ENCODE measurements at places on chromosomes 12 and 14.

GRCh38 chr12:112777387-112778310, 13.9 kb upstream of the RPH3A start:
- no peak for DNase-seq

- no peak for DNase-seq
These were observed 74.9 kb downstream of the NEDD1 start for GRCh38 chr12:96981911-96982310.

GRCh38 chr12:40375076-40375475, 150.3 kb downstream of the LRRK2 start:
- no peak for DNase-seq

- DNase-seq, result no peak
These were observed 67.2 kb downstream of the NOS1 start for GRCh38 chr12:117294189-117294603.

GRCh38 chr12:10364815-10365622, 24.8 kb downstream of the KLRK1 start:
- no peak for DNase-seq

DNA sequence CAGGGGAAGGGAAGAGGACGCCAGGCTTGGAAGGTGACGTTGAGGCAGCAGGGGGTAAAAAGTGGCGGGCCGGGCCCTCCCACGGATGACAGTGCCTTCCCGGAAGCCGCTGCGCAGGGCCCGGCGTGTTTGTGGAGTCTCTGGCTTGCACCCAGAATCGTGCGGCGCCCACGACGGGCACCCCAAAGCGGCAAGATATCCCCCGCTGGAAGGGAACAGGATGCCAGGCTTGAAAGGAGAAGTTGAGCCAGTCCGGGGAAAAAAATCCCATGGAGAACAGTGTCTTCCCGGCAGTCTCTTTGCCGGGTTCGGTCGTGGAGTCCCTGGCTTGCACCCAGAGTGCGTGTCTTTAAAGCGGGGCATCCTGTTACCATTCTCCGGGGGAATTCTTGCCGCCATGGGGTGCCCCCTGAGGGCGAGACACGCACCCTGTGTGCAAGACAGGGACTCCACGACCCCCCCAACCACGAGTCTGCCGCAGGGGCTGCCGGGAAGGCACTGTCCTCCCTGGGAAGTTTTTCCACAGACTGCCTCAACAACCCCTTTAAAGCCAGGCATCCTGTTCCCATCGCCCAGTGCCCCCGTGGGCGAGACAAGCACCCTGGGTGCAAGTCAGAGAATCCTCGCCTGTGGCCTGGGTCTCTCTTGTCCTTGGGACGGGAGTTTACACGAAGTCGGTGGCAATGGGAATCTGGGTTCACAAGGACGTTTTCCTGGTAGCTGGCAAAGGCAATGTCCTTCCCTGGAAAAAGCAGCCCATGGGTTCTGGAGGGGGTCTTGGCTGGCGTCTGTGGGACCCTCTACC, 156.1 kb upstream of the ALG10B start:
- no peak for DNase-seq

DNA sequence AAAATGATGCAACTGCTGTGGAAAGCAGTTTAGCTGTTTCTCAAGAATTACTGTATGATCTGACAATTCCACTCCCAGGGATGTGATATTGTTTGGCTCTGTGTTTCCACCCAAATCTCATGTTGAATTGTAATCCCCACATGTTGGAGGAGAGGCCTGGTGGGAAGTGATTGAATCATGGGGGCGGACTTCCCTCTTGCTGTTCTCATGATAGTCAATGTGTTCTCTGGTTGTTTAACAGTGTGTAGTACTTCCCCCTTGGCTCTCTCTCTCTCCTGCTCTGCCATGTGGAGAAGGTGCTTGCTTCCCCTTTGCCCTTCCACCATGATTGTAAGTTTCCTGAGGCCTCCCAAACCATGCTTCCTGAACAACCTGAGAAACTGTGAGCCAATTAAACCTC, 93.4 kb upstream of the CPM start:
- DNase-seq, result no peak

GRCh38 chr14:94543449-94544124, 17.7 kb upstream of the SERPINA4 start:
- DNase-seq, result no peak

DNA sequence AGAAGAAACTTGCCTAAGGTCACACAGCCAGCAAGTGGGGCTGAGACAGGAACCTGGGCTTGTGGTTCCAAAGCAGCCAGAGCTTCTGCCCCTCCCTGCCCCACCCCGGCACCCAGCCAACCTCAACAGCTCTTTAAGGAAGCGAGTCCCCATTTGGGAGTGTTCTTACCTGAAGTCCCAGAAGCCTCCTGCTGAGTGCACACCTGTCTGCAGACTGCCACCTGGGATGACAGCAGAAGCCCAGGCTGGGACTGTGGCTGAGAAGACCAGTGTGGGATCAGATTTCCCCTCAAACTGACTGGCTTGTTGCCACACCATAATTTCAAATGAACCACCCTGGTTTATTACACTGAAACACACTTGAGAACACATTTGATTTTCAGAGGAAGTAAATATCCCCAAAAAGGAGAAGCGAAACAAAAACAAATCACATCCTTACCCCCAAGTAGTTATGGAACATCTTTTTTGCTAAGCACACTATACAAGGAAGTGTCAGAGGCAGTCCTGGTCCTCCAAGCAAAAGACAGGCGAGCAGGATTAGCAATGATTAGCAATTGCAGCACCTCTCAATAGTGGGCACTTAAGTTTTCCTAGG, 6.3 kb upstream of the RIN3 start:
- DNase-seq, result no peak

DNA sequence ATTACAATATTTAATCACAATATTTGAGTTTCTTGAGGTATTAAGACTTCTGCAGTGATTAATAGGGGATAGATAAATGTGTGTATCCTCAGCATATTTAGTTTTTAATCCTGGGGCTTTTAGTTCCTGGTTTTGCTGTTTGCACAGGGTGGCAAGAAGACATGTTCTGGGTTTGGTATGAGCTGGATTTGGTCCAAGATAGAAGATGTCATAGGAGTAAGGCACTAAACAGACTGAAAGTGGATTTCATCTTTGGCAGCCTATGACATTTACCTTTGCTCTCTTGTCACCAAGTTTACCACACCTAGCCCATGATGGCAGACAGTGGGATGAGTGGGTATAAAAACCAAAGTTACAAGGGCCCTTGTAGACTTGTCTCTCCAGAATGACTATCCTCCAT, 168.2 kb downstream of the LRRK2 start:
- no peak for DNase-seq

GRCh38 chr14:24376448-24377070, 8.6 kb downstream of the NFATC4 start:
- DNase-seq, result no peak

GRCh38 chr12:28456934-28457710, 266.9 kb downstream of the CCDC91 start:
- no peak for DNase-seq

GRCh38 chr14:61026526-61026925, 45.5 kb downstream of the SLC38A6 start:
- no peak for DNase-seq

DNA sequence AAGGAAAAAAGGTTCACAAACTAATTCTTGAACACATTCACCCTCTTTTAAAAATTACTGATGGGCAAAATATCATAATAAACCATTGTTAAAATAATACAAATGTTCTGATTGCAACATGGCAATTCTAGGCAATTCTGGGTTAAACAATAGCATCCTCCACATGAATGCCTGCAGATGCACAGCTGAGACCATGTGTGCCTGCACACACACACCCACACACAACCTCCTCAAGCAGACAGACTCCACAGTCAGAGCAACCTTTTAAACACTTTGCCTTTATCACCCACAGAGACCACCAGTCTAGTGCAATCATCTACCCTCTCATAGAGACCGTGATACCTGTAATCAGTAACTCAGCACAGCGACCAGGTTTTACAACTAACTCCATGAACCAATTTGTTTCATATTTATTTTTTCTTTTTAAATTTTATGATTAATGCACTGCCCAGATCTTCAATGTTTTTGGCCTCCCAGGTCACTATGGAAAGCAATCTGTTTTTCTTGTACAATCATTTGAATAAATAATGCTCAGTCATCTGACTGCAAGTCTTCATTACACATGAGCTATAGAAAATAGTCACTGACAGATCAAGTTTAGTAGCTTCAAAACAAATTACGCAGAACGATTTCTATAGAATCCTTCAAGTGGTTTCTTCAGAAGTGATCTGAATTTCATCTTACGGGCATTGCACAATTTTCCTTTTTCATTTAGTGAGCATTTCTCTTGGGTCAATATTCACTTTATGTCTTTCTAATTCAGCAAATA, 105.8 kb downstream of the PRKD1 start:
- no peak for DNase-seq

GRCh38 chr14:22843123-22843925, 6.9 kb downstream of the MMP14 start:
- DNase-seq, result no peak

- DNase-seq, result no peak
These were observed 103.2 kb upstream of the VRK1 start for GRCh38 chr14:96693987-96694386.

DNA sequence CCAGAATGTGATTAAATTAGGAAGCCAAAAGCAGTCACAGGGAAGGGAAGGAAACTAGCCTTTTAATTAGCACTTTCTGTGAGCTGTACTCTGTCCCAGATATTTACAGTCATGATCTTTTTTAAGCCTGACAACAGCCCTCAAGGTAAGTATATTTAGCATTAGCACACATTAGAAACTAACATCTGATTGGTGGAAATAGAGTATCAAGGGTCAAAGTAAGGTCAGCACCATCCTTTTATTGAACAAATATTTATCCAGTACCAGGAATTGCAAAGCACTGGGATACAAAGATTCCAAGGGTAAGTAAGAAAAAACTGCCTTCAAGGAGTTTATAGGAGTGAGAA, 28.2 kb downstream of the RPGRIP1 start:
- no peak for DNase-seq

GRCh38 chr12:12718853-12719252, 1.7 kb downstream of the CDKN1B start:
- DNase-seq, result no peak

DNA sequence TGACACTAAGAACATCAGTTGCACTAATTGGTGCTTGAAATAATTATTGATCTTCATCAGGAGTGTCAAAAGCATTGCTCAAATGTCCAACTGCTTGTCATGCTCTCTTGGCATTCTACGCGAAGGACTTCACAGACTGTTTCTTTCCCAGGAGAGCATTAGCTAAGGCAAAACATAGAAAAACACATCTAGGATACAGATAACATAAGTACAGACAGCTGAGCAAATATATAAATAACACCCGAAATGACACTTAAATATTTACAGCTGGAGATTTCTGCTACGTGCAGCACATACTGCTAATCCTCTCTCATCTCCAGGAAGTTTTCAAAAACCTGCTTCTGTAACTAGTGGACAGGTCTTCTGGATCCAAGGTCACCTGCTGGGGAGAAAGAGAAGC, 120.0 kb upstream of the PRMT8 start:
- no peak for DNase-seq

DNA sequence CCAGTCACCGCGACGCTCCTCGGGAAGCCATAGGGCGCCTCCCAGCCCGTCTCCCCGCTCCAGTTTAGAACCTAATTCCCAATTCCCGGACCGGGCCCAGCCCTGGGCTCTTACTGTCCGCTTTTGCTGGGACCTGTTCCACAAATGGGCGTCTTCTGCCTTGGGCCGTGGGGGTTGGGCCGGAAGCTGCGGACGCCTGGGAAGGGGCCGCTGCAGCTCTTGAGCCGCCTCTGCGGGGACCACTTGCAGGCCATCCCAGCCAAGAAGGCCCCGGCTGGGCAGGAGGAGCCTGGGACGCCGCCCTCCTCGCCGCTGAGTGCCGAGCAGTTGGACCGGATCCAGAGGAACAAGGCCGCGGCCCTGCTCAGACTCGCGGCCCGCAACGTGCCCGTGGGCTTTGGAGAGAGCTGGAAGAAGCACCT, 797 bp downstream of the UNG start:
- no peak for DNase-seq

- DNase-seq, result no peak
These were observed 41.4 kb downstream of the COX16 start for GRCh38 chr14:70317969-70318634.

- no peak for DNase-seq
These were observed 8.9 kb upstream of the FAIM2 start for GRCh38 chr12:49912345-49913255.

GRCh38 chr12:45469902-45470301, 254.0 kb downstream of the ANO6 start:
- no peak for DNase-seq

GRCh38 chr14:102779574-102780315, 2.5 kb downstream of the TRAF3 start:
- no peak for DNase-seq

DNA sequence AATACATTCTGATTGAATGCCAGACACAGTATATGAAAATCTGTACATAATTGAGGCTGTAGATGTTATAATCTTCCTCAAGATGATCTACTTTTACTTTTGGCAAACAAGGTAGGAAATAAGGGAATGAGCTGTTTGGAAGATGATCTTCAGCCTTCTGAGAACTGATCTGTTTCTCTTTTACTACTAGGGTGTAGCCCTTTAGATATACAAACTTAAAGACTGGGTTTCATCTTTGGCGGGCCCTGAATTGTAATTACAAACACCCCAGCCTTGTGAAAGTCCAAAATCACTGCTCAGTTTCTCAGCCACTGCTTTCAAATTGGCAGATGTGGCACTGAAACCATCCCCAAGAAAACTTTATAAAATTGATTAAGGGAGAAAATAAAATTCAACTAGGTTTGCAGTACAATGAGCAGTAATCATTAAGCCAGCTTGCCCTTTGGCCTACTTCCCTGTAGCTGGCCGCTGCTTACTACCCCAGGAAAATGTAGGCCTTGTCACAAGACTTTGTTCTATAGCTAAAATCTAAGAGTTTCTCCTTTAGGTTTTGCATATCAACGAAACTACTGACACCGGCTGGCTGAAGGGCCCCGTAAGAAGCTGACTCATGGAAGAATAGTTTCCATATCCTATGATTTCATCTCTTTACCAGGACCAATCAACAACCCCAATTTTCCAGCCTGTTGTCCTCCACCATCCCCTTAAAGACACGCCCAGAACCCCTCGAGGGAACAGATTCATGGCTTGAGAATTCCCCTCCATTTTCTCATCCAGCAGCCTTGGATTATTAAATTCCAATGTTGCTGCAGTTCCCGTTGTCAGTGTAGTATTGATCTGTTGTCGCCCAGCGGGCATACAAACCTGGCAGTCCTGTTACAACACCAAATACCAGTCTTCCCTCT, 210.8 kb downstream of the PCNX1 start:
- DNase-seq, result no peak

DNA sequence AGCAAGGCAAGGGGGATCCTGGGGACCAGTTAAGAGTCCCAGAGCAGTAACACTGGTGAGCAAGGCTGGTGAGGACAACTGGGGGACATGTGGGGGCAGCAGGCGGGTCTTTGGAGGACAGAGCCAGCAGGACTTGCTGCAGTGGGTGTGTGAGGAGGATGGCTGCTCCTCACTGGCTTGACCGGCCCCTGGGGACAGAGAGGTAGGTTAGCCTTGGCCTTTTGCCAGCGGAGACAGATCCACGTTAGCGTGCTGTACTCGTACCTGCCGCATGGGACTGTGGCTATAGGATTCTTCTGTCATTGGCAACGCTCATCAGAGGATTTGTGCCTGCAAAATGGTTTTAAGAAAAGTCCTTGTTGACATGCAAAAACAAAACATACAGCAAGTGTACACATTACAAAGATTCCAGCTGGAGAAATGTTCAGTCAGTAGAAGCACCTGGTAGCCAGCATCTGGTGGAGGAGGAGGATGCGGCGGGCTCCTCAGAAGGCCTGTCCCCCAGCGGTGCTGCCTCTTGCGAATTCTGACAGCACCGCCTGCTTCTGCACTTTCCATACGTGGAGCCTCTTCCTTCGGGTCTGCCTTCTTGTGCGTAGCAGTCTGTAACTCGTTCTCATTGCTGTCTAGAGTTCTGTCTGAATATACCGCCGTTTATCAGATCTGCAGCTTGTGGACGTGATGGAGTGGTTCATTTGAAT, 91.3 kb downstream of the EP400 start:
- no peak for DNase-seq

Data from stimulated activated CD4-positive, alpha-beta T cell treated with anti-CD3 and anti-CD28 coated beads, Interleukin-1b, Interleukin-23, amount 100 ng/mL, for 1 hour (primary cell).